NCI-H345 (cell line): ENCODE measurements at places on chromosomes 6 and 20.

DNA sequence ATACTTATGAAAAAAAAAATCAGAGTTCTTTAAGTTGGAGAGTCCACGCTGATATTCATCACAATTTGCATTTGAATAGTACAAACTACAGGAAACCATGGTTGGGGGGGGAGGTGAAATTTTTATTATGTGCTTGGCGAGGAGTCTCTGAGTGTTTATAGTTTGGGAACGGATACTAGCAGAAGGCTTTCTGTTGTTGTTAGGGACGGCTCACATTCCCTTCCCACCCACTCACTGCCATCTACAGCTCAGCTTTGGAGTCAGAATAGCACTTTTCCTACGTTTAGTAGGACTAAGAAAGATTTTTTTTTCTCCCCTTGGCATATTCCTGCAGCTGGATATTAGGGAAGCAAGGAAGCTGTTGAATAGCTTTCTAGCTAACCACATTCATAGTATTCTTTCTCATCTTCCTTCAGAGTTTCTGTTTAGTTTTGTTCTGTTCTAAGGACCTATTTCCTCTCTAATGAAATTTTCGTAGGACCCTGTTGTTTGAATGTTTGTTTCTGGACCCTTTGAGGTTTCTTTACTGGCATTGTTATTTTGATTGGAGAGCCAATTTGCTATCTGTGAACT lies 235.1 kb upstream of the ZNF217 start:
- no peak for DNase-seq

DNA sequence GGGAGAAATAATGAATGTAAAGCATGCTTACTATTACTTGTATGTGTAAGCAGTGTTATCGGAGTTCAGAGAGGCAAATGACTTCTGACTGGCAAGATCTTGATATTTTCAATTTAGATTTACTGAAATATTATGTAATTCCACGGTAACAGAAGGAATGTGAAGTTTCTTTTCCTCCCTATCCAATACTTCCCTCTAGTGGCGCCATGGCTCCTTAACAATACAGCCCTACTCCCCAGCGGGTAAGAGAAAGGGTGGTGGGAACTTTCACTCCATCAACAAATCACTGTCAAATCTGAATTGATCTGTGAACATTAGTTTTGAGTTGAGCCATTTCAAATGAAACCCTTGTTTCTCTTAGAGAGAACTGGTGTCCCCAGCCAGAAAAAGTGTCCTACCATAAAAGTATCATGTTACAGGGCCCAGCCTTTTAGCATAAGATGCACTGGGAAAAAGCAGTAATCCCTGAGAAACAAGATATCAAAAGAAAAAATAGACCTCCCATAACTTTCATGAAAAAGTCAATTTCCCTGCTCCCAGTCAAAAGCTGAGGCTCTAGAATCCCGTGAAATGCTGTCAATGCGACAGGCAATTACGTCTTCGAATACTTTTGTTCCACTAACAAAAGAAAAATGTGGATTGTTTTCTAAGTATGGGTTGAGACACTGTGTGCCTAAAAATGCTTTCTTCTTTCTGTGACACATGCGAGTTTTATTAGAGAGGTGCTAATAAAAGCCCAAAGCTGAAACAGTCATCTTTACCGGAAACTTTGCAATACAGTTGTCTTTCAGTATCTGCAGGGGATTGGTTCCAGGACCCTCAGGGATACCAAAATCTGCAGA lies 12.9 kb downstream of the COX7A2 start:
- DNase-seq = no peak

- DNase-seq = no peak
Observed at GRCh38 chr6:79646006-79646405, 14.9 kb downstream of the SH3BGRL2 start.

- DNase-seq = peak; percentile 73
Observed at GRCh38 chr20:21125072-21125848, 622 bp upstream of the KIZ start.

GRCh38 chr6:157517601-157518359 lies 136.8 kb downstream of the ZDHHC14 start:
- DNase-seq = no peak

GRCh38 chr6:92069781-92070180 lies 1349.6 kb downstream of the EPHA7 start:
- DNase-seq = no peak

GRCh38 chr20:53871541-53871940 lies 198.9 kb downstream of the BCAS1 start:
- DNase-seq = no peak

DNA sequence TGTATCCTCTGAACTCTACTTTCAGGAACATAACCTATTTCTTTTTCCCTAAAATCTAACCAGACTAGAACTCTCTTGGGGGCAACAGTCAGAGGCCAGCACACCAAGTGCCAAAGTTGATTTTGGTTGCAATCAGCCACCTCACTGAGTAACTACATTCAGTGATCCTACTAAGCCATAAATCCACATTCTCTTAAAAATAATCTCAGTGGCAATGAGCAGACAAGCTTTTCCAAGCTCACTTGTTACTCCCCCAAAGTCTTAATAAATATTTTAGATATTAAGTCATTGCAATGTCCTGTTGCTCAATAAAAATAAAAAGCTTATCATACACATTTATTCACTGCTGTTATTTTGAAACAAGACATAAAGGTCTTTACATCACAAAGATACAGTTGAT lies 9.8 kb downstream of the RGS17 start:
- no peak for DNase-seq

DNA sequence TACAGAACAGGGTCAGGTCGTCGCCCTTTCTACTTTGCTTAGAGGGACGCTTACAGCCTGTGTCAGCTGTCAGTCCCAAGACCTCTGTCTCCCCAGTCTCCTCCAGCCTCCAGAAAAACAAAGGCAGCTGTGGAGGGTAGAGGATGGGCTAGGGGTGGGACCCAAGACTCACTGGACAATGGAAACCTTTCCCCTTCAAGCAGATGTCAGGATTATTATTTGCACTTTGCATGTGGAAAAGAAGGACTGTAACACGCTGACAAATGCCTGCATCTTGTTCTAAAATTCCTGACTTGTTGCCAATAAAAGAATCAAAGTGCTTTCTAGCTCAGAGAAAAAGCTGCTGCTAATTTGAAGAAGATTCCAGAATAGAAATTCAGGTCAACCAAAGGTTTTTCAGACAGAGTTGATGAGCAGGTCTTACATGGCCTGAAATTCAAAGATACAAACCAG lies 58.7 kb downstream of the SNX5 start:
- no peak for DNase-seq

DNA sequence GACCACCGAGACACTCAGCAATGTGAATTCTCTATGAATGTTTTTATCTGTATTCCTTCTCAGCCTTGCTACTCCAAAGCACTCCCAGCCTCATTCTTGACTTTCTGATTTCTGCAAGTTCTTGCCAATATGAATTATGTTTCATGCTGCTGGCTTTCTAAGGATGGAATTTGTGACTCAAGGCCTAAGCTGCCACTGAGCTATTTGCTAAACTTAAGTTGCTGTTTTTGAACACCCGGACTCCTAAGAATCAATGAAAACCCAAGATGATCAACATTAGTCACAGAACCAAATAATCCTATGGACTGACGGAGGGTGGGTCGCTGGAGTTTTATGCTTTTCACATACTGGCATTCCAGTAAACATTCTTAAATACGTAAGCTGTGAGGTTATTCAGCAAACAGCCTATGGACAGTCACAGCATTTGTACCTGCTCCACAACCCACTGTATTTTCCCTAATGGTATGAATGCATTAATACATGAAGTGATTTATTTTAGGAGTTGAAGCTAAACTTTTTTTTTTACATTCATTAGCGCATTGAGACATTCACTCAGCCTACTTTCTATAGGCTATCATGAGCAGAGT lies 8.2 kb upstream of the PXDC1 start:
- DNase-seq = no peak

DNA sequence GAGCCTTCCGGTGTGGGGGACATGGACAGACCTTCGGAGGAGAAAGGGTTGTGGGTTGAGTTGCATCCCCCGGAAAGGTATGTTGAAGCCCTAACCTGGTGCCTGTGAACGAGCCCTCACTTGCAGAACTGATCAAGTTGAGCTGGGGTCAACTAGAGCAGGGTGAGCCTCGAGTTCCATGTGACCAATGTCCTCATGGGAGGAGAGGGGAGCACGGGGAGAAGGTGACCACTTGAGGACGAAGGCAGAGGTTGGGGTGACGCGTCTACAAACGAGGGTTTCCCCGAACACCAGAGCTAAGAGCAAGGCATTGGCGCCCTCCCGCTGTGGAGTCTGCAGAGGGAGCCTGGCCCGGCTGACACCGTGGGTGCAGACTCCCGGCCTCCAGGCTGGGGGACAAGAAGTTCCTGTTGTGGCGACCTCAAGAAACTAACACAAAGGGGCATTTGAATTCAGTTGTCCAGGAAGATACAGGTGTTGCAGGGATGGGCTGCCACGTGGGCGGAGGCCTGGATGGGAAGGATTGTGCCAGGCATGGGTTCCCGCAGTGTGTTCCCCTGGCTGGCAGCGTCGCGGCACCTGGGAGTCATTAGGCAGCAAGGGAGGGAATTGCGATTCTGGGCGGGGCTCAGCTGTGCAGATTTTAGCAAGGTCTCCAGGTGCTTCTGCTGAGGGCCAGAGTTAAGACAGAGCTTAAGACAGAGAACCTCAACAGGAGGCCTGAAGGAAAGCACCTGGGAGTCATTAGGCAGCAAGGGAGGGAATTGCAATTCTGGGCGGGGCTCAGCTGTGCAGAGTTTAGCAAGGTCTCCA lies 20.4 kb upstream of the UNC93A start:
- DNase-seq = no peak

DNA sequence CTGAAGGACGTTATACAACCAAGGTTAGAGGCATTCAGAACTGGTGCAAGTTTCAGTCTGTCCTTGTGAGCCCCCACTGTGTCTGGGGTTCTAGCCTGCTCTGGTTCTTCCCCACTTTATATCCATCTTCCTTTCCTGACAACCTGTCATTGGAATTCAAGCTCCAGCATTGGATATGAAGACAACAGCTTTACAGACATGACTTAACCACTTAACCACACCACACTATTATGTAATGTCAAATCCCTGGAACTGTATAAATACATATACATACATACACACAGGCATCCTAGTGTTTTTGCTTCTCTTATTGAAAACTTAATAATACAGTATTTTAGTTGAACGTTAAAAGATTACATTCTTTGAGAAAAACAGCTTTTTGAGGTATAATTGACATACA lies 217.9 kb upstream of the SGK1 start:
- no peak for DNase-seq

DNA sequence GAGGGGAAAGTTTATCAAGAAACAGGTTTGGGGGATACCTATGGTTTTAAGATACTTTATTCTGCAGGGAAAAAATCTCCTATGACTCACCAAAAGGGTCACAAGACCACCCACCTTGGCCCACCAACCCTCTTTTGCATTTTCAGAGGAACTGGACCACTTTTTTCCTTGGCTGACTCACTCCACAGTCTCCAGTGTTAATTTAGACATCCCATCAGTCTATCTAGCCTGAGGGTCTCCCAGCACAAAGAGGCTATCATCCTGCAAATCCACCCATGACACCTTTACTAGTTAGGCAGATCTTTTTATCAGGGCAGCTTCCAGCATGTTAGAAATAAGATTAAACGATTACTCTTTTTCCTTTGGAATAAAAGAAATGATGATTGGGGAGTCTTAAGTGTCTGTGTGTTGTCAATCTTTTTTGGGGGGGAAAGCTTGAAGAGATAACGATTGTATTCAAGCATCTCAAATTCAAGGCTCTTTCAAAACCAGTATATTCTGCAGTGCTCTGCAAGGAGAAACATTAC lies 138.1 kb upstream of the RIN2 start:
- no peak for DNase-seq

DNA sequence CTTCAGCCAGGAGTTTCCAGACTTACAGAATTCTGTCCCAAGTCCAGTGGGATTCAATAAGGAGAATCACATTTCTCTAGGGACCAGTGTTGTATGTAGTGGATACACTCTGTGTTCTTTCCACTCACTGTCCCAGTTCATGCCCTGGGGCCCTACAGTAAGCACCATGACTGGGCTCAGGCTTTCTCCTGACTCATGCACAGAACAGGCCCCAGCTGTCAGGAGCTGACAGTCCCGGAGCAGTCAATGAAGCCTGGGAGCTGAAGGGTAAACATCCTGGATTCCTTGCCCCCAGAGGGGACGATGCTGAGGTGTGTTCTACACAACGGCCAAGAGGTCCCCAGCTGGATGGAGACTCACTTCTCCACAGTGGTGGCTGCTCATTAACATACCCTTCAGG lies 40.2 kb upstream of the LRFN2 start:
- no peak for DNase-seq

DNA sequence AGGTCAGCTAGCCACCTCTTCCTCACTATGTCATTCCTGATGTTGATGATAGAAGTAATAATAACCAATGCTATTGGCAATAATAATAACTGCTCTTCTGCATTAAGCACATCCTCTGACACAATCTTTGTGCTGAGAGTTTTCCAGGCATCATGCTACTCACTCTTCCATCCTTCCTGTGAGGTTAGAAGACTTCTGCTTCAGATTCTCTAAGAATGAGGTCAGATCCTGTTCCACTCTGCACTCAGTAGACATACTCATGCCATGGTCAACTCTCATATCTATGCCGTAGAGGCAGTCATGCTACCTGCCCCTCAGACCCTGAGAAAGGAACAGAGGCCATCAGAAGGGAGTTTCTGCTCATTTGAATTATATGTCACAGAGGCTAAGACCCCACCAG lies 98.1 kb upstream of the TOP1 start:
- no peak for DNase-seq

DNA sequence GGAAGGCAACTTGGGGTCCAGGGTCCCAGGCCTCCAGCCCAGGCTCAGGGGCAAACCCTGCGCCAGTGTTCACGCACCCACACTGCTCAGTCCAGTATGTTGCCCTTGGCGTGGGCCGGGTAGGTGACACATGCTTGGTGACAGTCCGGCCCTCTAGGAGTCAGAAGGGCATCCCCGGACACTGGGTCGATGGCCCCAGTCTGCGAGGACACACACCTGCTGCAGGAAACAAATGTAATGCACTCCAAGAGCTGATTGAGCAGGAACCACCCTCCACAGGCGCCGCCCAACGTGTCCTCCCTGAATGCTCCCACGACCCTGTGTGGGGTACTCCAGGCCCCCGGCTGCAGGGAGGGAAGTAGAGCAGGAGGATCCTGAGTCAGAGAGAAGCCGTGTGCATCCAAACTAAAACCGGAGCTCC lies 160.7 kb downstream of the DLL1 start:
- DNase-seq = no peak

GRCh38 chr6:113011801-113012200 lies 664.7 kb downstream of the RFPL4B start:
- no peak for DNase-seq
